Astrocyte of the spinal cord (primary cell): ENCODE measurements at places on chromosomes 5 and 9.
A peak's percentile ranks its signal among the peaks of the same experiment; 100 is the strongest.

DNA sequence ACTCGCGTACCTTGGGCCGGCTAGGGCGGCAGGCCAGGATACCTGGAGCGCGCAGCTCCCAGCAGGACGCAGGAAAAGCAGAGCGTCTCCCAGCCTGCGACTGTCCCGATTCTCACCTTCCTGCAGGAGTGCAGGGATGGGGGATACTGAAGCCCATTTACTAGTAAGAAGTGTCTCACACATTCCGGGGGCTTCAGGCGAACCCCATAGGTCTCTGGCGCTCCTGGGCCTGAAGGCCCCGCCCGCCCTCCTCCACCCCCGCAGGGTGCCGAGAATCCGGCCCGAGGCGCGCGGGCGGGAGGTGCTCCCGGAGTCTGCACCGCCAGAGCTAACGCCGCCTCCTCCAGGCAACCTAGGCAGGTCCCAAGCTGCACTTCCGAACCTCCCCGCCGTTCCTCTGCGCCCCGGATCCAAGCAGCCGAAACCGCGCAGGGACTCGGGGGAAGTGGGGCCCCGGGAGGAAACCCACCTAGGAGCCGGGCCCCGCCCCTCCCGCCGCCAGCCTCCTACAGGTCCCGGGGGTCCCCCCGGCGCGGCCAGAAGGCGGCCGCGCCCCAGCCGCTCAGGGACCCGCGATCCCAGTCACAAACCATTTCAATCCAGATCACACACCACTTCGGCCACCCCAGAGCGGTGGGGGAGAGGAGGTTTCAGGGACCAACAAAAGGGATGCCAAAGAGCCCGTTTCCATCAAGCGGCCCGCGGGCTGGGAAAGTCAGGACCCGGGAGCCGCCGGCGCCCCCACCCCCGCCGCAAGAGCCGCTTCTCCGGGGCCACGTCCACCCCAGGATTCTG lies 1.2 kb downstream of the ROR2 start:
- no peak for DNase-seq

- no peak for DNase-seq
Measured at GRCh38 chr5:116451066-116451465, 123.6 kb downstream of the SEMA6A start.

DNA sequence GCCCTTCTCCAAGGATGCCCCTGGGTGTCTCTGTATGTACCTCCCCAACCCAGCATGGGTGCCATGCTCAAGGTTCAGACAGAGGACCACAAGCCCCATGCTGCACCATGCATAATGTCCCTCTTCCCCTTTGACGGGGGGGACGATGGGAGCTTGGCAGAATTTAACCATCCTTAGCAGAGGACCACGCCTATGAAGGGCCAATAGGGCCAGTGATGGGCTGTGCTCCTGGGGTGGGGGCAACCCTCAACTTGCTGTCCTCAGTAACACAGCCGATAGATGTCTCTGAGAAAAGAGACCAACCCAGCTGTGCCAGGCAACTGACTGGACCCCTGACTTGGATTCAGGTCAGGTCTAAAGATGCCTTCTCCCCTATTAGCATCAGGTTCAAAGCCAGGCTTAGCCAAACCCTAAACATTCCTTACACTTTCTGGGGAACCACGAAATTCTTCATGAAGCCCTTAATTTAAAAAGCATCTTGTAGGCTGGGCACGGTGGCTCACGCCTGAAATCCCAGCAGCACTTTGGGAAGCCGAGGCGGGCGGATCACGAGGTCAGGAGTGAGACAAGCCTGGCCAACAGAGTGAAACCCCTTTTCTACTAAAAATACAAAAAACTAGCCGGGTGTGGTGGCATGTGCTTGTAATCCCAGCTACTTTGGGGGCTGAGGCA lies 20.7 kb upstream of the JADE2 start:
- no peak for DNase-seq

- DNase-seq, result no peak
Measured at GRCh38 chr9:132260846-132261245, 93.9 kb downstream of the SETX start.

- no peak for DNase-seq
Measured at GRCh38 chr5:131491749-131492148, 143.3 kb downstream of the RAPGEF6 start.

GRCh38 chr5:154315196-154315595 lies 124.7 kb downstream of the GALNT10 start:
- no peak for DNase-seq

- DNase-seq, result no peak
Measured at GRCh38 chr9:92393686-92394085, 10.7 kb downstream of the OGN start.

DNA sequence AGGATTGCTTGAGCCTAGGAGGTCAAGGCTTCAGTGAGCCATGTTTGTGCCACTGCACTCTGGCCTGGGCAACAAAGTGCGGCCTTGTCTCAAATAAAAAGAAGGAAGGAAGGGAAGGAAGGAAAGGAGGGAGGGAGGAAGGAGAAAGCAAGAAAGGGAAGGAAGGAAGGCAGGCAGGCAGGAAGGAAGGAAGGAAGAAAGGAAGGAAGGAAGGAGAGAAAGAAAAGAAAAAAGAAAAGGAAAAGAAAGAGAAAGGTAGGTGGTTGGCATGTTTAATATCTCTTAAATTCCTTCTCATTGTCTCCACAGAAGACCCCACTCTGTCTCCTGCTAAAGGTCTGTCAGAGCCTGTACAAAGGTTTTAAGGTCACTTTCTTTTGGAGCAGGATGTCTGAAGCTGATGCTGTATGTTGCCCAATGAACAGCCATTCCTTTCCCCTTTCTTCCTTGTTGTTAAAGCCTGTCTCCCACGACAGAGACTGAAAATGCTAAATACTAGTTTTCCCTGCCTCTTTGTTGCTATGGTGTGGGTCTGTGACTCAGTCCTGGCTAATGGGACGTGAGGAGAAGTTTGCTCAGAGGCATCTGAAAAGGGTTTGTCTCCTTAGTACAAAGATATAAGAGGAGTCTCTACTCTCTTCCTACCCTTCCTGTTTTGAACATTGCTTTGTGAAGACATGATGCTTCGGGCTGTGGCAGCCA lies 213.3 kb downstream of the PCSK1 start:
- peak; percentile 81 for DNase-seq

- DNase-seq, result no peak
Measured at GRCh38 chr5:91556-92263, at the start of gene PLEKHG4B. TSS of gene PLEKHG4B (plus strand) at chr5:92168. CDS start at chr5:92232, 64 bp downstream.

DNA sequence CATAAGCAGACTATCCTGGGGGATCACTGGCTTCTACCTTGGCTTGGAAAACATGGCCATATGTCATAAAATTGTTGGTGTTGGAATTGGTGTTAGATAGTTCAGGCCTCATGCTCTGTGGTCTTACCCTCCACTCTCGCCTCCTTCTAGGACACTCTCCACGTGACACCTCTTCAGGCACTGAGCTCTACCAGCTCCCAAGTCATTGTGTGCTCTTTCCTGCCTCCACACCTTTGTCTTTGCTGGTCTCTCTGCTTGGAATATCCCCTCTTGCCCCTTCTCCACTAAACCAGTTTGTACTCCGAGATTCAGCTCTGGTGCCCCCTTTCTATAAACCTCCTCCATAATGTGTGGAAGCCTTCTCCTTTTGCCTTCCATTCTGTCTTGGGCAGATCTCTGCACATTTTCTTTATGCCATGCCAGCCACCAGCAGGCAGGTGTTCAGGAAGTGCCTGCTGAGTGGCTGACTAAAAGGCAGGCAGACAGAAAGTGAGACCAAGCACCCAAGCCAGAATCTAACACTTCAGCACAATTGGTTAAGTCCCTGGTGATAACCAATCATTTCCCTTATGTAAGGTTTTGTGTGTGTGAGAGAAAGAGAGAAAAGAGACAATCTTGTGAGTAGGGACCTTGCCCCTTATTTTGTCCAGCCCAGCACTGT lies 37.7 kb downstream of the SAR1B start:
- no peak for DNase-seq

- DNase-seq, result no peak
Measured at GRCh38 chr5:170166101-170166500, 60.4 kb downstream of the FOXI1 start.

DNA sequence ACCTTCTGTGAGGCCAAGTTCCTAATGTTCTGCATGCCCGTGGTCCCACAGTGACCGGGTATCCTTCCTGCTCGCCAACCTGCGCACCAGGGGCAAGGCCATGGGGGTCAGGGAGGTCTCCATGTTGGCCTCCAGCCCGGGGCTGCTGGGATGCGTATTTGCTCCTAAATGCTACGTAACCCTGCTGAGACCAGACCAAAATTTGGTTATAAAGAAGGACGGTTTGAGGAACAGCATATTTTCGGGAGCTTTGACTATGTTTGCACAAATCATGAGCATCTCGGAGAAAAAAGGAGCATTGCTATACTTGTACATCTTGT lies 35.7 kb upstream of the CLK4 start:
- DNase-seq, result no peak

GRCh38 chr5:176875783-176876505 lies 23.2 kb downstream of the HK3 start:
- DNase-seq, result no peak

DNA sequence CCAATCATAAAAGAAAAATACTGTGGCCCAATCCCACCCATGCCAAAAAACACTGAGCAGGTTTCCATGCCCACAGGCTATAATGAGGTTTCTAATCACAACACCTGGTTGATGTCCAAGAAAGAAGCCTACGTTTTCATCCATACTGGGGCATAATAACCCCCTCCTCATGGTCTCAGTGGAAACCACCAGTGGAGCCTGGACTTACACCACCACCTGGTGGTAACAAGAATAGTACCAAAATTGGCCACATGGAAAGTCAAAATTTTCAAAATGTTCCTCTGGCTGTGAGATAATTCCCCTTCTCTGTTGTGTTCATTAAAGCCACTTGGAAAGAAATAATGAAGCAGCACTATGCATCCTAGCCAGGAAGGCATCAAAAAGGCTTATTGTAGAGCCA lies 687.3 kb upstream of the ST8SIA4 start:
- DNase-seq, result no peak

GRCh38 chr5:83475935-83476814 lies 4.6 kb downstream of the VCAN start:
- DNase-seq, result peak; percentile 36

DNA sequence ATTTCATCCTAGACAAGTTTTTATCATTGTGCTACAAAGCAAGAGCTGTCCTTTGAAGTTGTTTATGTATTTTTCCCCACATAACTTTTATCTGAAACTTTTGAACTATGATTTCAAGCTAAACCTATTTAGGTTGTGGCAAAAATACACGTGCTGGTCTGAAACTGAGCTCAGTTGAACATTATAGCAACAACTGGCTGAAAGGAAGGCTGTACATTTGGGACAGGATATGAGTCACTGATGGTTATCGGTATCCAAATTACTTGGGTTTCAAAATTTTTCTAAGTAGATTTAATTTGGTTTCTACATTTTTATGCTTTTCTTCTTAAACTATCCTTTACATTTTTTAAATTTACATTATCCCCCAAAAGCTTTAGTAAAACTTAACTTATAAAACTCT lies 627.3 kb upstream of the NUDT12 start:
- DNase-seq, result peak; percentile 84

DNA sequence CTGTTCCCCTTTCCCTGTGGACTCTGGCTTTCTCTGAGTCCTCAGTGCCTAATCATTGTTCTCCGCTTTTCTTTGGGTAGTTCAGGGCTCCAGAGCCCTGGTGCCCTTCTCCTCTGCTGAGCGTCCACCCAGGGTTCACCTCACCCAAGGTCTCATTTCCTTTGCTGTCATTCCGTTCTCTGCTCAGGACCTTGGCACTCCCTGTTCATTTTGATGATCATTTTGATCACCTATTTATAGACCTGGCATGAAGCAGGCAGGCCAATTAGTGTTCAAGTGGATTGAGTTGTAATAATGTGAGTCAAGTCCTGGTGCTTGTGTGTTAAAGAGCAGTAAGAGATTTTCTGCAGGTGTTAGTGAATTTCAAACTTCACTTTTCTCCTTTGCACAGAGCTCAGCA lies 3.6 kb downstream of the TRIO start:
- DNase-seq, result no peak

- DNase-seq, result no peak
Measured at GRCh38 chr9:99119976-99120655, 15.2 kb downstream of the TGFBR1 start.

DNA sequence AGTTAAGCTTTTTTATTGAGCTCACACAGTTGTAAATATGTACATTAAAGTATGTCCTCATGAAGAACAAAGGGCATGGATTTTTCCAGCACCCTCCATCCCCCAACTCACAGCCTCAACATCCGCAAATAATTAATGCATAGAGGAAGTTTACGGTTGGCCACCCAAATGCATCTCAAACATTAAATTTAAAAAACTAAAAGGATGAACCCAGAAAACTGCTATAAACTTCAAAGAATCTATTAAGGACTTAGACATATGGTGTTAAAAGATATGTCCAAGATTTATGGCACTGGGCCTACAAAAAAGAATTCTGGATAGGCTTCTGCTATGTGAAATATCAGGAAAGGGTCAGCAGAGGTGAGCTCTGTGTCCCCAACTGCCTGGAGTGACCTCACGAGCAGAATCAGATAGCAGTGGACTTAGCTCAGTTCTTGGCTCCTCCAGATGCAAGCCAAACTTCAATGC lies 54.0 kb upstream of the TNC start:
- DNase-seq, result no peak

DNA sequence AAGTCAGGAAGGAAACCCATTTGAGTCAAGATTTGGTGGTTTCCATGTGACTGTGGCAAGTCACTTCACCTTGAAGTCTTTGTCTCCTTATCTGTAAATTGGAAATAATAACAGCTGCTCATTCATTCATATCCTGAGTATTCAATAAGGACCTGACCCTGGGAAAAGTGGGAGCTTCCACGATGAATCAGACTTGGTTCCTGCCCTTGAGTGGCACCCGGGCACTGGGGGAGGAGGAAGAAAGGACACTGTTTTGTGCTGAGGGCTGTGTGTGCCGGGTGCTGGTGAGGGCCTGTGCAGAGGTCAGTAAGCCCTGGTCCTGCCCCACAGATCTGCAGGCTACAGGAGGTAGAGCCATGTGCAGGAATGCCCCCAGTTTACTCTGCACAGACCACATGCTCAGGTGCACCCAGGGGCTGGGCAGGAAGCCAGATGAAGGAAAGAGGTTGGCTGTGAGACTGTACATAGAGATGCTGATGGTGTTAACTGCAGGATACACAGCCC lies 6.8 kb downstream of the NDST1 start:
- peak; percentile 24 for DNase-seq

GRCh38 chr5:102624405-102624804 lies 125.6 kb upstream of the SLCO6A1 start:
- no peak for DNase-seq

- DNase-seq, result peak; percentile 50
Measured at GRCh38 chr5:59126708-59127573, 544.1 kb downstream of the RAB3C start.

DNA sequence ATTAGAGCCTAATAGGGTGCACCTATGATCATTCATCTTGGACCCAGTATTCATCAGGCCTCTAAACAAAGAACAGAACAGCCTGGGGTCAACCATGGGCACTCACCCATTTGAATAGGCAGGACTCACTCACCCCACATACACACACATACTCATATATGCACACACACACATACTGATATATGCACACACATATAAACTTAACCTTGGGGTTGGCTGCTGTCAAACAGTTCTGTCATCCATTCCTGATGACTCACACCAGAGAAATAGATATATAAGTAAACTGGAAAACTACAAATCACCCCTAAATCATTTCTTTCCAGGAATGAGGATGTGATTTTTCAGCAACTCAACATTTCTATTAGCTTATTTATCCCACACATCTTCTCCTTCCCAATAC lies 51.3 kb downstream of the ARL15 start:
- DNase-seq, result no peak
